NCI-H1105 treated with DMSO at 0.1 percent for 48 hours (cell line): ENCODE measurements at places on chromosomes 16 and 17.
A peak's percentile ranks its signal among the peaks of the same experiment; 100 is the strongest.

DNA sequence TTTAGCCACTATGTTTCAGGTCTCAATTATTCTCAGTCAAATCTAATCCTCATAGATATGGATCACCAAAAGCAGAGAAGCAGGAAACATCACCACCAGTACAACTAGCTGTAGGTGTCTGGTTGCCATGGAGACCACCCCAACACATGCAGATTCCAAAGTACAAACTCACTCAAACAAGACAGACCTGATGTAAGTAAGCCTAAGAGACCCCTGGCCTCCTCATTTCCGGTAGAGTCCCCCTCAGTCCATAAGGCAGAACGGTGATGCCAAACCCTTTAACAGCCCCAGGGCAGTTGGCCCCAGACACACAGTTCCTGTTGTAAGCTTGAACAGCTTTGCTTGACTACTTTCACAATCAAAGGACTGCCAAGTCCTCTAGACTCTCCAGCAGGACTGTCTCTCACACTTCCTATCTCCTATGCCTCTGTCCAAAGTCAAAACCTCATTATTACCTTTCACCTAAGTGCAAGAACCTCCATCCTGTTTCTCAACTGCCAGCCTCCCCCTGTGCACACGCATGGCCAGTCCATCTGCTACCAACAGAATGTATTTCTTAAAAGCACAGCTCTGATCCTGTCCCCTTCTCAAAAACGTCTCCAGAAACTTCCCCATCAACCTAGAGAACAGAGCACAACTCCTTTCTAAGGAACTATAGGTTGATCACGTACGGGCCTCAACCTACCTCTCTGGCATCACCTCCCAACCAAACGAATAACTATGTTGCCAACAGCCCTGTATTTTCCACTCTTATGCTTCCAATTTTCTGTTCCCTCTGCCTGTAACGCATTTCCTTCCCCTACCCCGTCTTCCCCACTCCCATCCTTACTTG, 23.9 kb downstream of the SLC39A11 start:
- DNase-seq = no peak

DNA sequence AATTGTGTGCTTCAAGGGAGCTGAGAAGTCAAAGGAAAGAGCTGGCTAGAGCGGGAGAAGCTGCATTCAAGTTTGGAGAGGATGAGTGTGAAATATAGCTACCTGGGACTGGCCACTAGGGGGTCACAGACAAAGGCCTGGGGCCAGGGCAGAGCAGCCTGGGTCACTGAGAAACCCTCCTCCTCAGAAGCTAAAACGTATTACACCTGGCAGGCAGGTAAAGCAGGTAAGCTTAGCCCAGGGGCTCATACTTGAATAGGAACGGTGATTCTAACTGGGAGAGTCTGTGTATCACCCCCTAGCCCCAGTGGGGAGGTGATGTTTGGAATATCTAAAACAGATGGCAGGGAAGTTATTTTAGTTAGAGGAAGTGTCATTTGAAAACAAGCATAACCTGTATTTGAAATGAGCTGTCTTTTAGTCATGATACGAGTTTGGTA, 6.8 kb downstream of the KRT37 start:
- peak; percentile 19 for DNase-seq

DNA sequence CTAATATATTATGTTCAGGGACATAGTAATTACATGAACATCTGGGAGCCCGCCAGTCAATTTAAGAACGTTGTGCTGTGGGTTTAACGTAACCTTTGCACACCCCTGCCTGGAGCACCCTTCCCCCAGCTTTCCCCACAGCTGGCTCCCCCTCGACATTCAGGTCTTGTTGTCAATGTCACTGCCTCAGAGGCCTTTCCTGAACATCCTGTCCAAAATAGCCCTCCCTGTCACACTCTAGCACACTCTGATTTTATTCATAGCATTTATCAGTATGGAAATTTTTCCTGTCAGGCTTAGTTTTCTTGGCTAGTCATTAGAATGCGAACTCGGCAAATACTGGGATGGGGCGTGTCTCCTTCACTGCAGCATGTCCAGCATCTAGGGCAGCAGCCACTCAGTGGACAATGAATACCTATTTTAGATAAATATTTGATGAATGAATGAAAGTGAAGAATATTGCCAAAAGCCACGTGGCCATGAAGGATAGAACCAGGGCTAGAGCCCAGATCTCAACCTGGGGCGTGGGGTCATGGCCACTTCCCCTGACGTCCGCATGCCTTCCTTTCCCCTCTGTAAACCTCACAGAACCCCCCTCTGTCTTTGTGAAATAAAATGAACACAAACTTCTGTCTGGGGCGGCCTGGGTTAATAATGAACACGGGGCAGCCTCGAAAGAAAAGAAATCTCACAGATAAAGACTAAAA, 10.5 kb downstream of the PIK3R6 start:
- DNase-seq = no peak

GRCh38 chr16:54746596-54746995, 184.1 kb upstream of the IRX5 start:
- no peak for DNase-seq

GRCh38 chr16:87344931-87345631, 27.9 kb upstream of the C16orf95 start:
- DNase-seq = no peak

DNA sequence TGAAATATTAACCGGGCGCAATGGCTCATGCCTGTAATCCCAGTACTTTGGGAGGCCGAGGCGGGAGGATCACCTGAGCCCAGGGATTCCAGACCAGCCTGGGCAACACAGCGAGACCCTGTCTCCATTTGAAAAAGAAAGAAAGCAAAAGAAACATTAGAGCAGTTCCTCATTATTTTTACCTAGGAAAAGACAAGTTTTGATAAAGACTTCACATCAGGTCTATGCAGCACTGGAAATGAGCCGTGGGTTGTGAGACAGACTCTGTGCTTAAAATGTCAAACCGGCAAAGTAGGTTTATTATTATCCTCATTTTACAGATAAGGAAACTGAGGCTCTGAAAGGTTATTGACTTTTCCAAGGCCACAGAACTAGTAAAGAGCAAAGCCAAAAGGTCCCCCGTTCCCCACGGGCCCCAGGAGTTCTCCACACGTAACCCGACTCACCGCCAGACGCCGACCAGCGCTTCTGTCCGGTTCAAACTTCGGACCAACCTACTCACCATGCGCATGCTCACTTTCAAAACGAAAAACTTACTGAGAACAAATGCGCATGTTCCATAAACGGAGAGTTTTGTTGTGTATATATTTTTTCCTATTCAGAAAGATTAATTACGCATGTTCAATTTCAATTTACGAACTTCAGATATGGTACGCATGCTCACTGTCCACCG, 356 bp downstream of the TUBD1 start:
- DNase-seq = no peak

- no peak for DNase-seq
Measured at GRCh38 chr16:23107117-23107516, 42.1 kb downstream of the USP31 start.

DNA sequence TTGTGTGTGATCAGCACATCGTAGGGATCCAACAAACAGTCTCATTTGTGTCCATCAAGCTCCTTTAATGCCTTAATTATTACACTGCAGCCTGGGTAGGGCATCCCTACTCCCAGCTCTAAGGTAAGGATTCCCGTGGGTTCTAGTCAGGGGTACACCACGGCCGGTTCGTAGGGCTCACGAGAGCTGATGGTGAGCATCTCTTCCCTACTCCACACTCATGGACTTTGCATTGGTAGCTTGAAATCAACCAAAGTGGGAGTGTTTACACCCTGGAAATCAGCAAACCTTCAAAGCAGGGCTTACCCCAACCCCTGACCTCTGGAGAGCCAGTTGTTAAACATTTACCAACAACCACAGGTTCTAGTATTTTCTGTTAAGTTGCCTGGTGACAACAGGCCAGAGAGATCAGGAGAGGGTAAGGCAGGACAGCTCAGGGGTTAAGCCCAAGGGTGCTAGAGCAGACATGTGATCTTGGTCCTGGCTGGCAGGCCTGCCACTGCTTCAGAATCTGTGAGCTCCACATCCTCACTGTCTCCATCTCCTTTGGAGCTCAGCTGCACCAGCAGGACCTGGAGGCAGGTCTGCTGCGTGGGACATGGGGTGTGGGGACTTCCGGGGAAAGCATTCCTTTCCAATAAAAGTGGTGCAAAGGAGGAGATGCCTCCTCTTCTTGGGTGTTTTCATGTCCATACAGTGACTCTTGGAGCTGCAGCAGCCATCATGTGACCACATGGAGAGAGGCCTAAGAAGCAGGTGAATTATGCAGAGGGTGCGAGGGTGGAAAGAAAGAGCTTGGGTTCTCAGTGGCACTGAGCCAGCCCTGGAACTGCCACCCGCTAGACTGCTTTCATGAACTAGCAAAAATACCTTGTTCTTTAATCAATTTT, 36.1 kb upstream of the ZCCHC14 start:
- DNase-seq = no peak
